ENCODE measurements at places on chromosomes 2 and 18.

- DNase-seq = peak; percentile 85
Observed at GRCh38 chr18:45951016-45951714, 16.0 kb downstream of the EPG5 start.

- DNase-seq = no peak
Observed at GRCh38 chr2:60380411-60380810, 173.0 kb downstream of the BCL11A start.

GRCh38 chr18:58850786-58851469 lies 13.7 kb upstream of the ZNF532 start:
- no peak for DNase-seq

DNA sequence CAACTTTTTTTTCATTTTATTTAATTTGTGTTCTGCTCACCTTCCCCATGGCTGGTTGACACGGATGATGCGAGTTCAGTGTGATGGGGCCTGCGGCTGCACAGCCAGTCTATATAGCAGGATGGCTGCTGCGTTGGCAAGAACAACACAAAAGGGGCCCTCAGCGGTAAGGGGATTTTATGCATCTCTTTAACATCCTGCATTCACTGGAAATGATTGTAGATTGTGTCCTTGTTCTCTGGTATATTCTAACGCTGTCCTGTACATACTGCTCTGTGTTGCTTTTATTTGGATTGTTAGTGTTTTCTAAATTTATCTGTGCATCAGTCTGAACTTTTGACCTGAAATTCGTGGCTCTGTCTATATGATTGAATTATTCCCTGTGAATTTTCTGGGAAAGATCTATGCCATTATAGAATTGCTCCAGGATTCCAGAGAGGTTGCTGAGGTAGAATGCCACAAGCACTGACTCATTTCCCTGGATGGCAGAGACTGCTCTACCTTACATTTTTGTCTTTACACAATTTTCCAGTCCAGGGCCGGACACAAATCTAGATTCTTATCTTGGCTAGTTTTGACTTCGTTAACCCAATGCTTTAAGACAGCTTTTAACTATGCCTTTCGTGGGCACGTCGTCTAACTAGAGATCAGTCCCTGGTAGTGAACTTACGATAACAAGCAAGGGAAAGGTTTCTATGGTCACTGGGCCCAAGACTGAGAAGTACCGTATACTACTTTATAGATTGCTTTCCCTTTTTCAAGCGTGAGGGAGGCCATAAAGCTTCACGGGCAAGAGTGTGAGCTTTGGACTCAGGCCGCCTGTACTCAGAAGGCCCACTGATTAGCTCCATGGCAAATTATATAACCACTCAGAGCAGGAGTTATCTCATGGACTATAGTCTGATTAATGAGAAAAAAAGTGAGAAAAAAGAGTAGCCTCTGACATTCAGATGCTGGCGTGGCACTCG lies at the start of gene CRYGC:
Gene CRYGC (minus strand): TSS at position 85 of the 968 bp plus-strand sequence. CDS start 36 bp downstream, at position 49.
- DNase-seq = no peak

- DNase-seq = peak; percentile 94
Observed at GRCh38 chr2:96907115-96908041, 37.5 kb upstream of the SEMA4C start.

- DNase-seq = no peak
Observed at GRCh38 chr2:205189301-205189700, 493.0 kb upstream of the NRP2 start.

- peak; percentile 48 for DNase-seq
Observed at GRCh38 chr2:121723316-121723715, 13.4 kb downstream of the NIFK start.

DNA sequence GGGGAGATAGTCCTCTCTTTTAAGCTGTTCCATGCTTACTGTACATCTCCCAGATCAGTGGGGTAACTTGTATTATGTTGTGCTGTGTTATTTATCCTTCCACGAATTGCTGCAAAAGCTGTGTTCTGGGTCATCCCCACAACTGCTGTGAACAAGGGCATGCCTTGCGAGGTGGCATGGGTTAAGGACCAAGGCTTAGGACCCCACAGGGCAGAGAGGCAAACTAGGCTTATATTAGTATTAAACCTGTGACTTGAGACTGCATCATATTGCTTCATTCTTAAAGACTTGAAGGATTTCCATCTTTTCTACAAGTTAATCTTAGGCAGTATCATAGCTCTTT lies 19.9 kb downstream of the RND3 start:
- DNase-seq = no peak

DNA sequence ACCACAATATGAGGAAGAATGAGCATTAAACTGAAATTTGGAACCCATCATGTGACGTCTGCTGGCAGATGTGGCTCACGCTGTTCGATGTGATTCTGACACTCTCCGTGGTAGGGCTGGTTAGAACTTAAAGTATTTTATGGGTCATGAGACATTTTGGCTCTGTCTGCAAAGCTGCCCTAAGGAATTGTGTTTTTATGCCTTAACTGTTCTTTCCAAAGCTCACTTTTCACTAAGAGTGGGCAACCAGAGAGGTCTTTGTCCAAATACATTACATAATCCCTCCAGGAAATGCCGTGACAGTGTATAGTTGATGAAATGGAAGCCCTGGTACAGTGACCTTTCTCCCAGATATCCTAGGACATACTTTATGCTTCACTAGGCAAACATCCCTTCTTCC lies 119.1 kb downstream of the AQP4 start:
- no peak for DNase-seq

GRCh38 chr2:170530284-170530745 lies 184.8 kb upstream of the SP5 start:
- peak; percentile 86 for DNase-seq

GRCh38 chr2:203798296-203799087 lies 69.1 kb upstream of the CTLA4 start:
- DNase-seq = no peak

DNA sequence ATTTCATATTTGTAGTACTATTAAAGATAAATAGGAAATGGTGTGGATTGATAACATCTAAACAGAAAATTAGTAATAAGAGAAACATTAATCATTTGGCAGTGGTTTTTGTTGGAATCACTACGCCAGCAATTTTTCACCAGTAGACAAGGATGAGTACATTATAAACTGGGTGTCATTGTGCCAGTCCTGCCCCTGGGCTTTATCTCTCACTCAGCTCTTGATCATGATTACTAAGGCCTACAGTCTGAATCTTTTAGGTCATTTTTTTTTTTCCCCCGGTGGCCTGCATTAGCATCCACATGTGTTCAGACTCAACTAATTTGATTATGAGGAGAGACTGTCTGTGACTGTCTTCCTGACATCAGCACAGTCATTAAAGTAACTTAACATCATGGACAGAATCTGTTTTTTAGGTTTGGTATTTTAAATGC lies 16.2 kb downstream of the GULP1 start:
- DNase-seq = no peak

DNA sequence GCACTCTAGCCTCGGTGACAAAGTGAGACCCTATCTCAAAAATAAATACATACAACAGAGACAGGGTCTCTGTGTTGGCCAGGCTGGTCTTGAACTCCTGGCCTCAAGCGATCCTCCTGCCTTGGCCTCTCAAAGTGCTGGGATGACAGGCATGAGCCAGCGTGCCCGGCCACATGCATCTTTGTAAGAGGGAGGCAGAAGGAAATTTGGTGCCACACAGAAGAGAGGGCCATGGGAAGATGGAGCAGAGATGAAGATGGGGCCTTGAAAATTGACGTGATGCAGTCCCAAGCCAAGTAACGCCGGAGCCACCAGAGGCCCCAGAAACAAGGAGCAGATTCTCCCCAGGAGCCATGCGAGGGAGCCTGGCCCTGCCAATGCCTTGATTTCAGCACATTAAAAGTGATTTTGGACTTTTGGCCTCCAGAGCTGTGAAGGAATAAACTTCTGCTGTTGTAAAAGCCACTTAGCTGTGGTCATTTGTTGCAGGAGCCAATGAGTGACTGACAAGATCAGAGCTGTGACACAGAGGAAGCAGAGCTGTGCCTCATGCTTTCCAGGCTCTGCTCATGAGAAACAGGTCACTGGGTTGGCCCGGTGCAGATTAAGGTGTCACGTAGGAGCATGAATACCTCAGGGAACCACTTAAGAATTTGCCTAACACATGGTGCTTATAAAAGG lies 2.7 kb upstream of the SLC66A2 start:
- DNase-seq = peak; percentile 78

- no peak for DNase-seq
Observed at GRCh38 chr2:6915399-6915798, 1.8 kb upstream of the RNF144A start.

GRCh38 chr2:60028849-60029565 lies 524.4 kb downstream of the BCL11A start:
- DNase-seq = no peak

DNA sequence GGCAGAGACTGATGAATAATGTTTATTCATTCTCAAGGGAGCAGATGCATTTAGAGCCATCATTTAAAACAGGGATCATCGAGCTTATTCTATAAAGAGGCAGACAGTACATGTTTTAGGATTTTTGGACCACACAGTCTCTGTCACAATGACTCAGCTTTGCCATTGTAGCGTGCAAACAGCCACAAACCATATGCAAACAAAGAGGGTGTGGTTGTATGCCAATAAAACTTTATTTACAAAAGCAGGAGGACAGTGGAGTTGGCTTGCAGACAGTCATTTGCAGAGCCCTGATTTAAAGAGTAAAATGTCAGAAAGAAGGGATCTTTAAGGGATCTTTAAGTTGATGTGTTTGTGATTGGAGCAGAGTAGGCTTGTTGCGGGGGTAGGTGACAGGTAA lies 51.5 kb downstream of the SMIM21 start:
- no peak for DNase-seq

DNA sequence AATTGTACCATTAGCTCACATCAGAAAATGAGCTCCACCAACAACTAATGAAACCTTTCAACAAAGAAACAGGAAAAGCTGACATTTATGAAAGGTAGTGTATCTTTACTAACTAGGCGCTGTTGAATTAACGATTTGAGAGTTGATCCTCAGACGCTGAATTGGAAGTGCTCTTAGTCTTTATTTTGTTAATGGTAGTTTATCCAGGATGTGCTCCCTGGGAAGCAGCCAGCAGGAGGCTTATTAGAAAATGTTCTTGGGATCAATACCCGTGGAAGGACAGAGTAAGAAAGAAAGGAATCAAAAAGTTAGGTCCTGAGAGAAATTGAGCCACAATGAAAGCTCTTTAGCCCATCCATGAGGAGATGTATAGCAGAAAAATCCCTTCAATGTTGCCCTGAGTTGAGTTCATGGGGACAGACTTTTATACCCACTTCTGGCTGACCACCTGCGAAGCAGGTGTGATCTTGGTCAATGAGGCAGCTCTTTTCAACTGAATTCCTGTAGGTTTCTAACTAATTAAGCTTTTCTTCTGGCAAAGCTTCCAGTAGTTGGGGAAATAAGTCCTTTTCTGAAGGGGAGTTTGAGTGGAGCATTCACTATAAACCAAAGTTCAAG lies 492.6 kb upstream of the REG3G start:
- no peak for DNase-seq

GRCh38 chr2:120348737-120349439 lies 3.0 kb downstream of the INHBB start:
- DNase-seq = no peak

- DNase-seq = peak; percentile 81
Observed at GRCh38 chr2:1651121-1652033, 92.9 kb downstream of the PXDN start.

DNA sequence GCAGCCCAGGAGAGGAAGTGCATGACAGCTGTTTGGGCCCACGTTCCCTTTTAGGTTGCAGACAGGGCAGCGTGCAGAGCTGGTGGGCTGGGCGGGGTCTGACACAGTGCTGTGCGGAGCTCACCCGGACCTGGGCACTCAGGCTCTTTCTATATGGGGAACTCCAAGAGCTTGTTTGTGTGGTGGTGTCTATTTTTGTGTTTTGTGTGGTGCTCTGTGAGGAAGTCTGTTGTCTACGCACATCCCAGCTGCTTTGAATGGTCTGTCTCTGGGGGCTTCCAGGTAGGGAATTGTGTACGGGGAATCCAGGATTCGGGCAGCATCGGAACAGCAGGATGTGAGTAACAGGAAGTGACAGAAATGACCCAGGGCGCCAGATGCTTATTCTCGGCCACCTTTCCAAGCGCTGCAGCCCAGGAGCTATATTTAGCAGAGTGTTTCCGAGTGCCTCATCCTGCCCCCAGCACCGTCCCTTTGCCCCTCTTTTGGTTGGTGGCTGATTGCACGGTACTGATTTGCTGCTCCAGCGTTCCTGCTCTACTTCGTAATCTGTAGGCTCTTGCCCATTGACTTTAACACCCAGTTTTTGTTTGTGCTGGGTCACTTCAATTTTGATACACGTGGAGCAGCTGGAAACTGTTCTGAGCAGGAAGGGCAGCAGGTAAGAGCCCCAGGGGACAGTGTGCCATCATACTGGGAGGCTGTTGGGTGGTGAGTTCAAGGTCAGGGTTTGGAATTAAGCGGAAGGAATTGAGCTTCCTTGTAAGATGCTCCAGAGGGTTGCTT lies 64.7 kb downstream of the DGKD start:
- DNase-seq = no peak

- DNase-seq = no peak
Observed at GRCh38 chr2:126952216-126952615, 53.5 kb downstream of the TEX51 start.

DNA sequence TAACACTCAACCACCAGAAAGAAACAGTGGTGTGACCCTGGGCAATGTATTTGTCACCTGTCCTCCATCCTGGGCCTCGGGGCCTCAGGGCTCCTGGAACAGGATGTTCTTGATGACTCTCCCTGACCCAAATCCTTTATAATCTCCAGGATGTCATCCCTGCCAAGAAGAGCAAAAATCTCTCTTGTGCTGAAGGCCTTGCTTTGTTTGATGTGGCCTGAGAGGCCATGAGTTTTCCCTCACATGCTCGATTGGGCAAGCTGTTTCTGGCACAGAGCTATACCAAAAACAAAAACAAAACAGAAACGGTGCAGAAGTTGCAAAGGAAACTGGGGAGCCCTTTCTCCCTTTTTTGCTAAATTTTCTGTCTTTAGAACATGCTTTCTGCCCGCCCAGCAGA lies 35.7 kb upstream of the ST3GAL5 start:
- no peak for DNase-seq

DNA sequence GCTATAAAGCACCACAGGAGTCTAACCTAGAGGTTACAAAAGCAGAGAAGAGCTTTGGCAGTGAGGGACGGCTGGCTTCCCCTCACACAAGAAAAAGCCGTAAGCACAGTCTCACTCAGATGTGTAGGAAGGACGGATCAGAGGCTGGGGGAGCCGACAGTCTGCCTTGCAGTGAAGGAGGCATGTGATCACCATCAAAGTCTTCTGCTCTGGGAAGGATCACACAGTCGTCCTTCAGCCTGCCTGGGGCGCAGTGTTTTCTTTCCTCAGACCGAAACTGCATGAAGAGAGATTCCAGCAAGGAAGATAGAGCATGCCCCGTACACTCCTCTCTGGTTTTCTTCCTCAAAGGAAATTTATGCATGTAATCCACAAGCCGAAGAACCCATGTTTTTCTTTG lies 24.1 kb downstream of the GATA6 start:
- no peak for DNase-seq

GRCh38 chr2:160140471-160140870 lies 59.6 kb downstream of the ITGB6 start:
- DNase-seq = no peak

All from posterior vena cava (tissue), 2 donors.